CD4-positive, alpha-beta T cell (primary cell): ENCODE measurements at places on chromosomes 1 and 21. TPM values are rescaled to one million over a fixed set of nuclear protein-coding genes. Genes with fewer than 3 reads are reported as not detected.

RPE65 gene
- total RNA-seq = not detected

PTPN14 gene
- 0.03 TPM for total RNA-seq

PTGFR gene
- total RNA-seq = not detected

DISC1 gene
- 19.8 TPM for total RNA-seq

ERICH3 gene
- not detected for total RNA-seq

TFF3 gene
- total RNA-seq = not detected

CAPZB gene
- 168 TPM for total RNA-seq

VHLL gene
- not detected for total RNA-seq

C8B gene
- not detected for total RNA-seq

MAP3K21 gene
- 0.95 TPM for total RNA-seq

BRINP3 gene
- not detected for total RNA-seq

CHIT1 gene
- total RNA-seq = 1.1 TPM

OPRD1 gene
- total RNA-seq = not detected

FOXO6 gene
- 1.2 TPM for total RNA-seq

PTCH2 gene
- total RNA-seq = 1.2 TPM

MPL gene
- not detected for total RNA-seq

NGF gene
- total RNA-seq = not detected

PRAMEF7 gene
- not detected for total RNA-seq
